NCI-H1105 (cell line): ENCODE measurements at places on chromosomes 12 and 14.
A peak's percentile ranks its signal among the peaks of the same experiment; 100 is the strongest.

DNA sequence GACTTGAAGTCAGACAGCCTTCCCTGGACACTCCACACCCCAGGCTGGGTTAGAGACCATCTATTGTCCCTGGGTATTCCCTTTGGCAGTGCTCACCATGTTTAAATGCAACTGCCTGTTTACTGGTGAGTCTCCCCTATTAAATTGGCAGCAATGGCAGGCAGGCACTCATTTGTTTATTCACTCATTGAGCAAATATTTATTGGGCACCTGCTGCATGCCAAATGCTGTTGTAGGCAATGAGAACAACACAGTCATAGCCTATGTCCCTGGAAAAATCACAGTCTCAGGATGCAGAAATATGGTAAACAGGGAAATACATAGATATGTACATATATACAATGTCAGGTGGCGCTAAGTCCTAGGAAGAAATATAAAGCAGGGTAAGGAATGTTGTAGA lies 212.8 kb downstream of the SUDS3 start:
- no peak for DNase-seq

DNA sequence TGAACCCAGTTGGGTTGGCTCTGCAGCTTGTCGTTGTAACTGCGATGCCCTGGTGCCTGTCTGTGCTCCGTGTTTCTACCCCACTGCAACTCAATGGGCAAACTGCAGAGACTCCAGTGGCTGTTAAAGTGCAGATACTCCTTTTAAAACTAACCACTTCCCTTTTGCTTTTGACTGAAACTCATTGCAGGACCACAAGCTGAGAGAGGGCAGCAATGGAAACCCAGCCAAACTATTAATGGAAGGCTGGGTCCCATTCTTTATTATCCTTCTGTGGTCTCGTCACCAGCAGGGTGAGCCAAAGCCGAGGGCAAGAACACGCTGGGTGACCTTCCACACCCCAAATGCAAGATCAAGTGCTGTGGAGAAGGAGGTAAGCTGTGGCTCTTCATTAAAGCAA lies 910.4 kb downstream of the VRK1 start:
- DNase-seq = no peak

DNA sequence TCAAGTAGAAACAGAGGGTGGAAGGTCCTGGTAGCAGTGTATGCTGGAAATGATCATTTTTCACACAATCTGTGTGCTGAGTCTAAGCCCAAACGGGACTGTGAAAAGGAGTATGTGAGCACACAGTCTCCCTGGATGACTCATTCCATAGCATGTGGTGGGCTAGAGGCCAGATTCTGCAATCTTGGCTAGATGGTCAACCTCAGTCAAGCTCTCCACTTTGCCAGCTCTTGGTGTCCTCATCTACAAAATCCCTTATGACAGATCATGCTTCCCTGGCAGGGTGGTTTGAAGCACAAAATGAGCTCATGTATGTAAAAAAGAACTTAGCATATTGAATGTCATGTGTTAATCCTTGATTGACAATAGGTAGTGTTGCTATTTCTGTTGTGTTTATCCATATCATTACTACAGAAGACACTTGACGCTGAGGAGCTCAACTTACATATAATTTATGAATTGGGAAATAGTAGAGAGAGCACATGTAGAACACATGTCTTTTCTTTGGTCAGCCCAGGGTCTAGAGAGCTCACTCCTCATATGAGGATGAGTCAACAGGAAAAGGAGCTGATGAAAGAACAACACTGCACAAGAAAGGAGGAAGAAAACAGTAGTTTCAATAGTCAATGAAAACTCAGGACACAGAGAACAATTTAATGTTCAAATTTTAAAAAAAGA lies 517.5 kb downstream of the BCL11B start:
- no peak for DNase-seq

DNA sequence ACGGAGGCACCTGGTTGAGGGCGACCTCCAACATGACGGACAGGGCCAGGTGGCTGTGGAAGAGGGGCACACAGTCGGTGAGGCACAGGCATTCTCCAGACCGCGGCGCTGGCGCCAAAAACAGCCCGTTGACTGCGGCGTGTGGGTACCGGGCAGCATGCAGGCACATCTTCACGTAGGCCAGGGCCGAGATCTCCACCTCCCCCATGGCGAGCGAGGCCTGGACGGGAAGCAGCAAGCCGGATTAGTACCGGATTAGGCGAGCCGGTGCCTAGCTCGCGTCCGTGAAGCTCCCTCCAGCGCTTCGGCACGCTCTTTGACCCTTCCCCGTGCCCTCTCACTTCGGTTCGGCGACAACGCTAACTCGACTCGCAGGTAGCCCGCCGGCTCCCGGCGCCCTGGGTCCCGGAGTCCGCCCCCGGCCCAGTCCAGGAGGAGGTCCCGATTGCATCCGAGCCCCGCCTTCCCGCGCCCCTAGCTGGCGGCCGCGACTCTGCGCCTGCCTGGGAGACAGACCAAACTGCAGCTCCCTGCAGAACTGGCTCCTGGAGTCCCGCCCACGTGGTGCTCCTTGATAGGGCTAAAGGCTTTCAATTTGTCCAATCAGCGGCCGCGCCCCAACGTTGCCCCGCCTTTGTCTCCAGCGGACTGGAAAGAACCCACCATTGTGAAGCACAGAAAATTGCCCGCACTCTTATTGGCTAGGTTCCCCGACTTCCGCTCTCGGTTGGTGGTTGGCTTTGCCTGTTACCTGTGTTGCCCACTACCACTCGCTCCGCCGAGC lies at the start of gene EMC9:
EMC9 (minus strand) TSS at position 495 of the 784 bp plus-strand sequence; CDS start at position 208, 287 bp downstream.
- peak; percentile 100 for DNase-seq

- DNase-seq = no peak
Measured at GRCh38 chr12:27511031-27511722, 12.8 kb upstream of the PPFIBP1 start.

GRCh38 chr12:51389302-51389999 lies 1.8 kb downstream of the GALNT6 start:
- DNase-seq = no peak
